ENCODE measurements at places on chromosomes 2 and 18.

DNA sequence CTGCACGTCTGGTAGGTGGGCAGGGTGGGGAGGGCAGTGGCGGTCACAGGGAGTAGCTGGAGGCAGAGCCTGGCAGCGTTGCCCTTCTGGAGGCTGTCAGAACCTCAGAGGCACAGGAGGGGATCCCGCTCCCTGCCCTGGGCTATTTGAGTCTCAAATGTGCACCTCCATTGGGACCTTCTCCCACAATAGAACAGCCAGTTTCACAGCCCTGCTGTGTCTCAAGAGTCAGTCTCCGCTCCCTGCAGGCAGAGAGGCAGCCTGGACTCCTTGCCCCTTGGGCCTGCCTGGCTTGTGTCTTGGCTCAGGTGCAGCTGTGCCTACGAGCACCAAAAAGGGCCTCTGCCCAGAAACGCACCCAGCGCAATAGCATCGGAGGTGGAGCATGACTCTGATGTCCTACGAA, 57.4 kb downstream of the FAM168B start:
- DNase-seq: no peak

DNA sequence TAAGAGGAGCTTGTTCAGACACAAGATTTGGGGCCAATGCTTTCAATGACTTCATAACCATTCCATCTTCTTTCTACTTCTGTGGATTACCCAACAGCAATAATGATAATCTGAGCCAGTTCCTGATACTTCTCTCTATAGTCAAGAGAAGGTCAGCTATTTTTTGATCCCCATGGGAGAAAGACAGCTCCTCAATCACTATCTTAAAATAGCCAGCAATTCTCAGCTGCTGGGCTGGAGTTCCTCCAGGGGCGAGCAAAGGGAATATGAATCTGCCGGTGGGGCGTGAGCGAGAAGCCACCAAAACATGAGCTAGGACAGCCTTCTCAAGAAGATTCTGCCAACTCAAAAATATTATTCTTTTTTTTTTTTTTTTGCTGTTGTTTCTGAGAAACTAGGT, at the start of gene TMEM182:
Gene TMEM182 (plus strand): TSS at position 269 of the 400 bp plus-strand sequence. CDS start 187 bp downstream, outside the sequence.
- no peak for DNase-seq

DNA sequence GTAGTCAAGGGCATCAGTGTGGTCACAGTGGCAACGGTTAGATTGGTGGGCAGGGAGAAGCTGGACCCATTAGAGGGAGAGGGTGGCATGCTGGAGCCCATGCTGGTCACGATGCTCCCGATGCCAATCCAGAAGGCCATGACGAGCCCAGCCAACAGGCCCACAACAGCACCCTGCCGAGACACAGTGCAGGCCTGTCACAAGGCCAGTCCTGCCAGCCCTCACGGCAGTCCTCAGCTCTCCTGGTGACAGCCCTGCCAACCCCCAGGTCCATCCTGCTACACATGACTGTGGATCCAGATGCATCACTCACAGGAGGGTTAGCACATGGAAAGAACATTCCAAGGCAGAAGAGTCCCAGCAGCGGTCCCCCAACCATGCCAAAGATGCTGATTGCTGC, 10.2 kb upstream of the ATRAID start:
- DNase-seq: no peak

GRCh38 chr2:189348369-189348768, 92.9 kb upstream of the WDR75 start:
- DNase-seq: no peak

- no peak for DNase-seq
These were observed 217.0 kb downstream of the SPP2 start for GRCh38 chr2:234267534-234267933.

- no peak for DNase-seq
These were observed 2.9 kb upstream of the EN1 start for GRCh38 chr2:118850168-118850900.

- no peak for DNase-seq
These were observed 221.0 kb upstream of the TFPI start for GRCh38 chr2:187775196-187775595.

DNA sequence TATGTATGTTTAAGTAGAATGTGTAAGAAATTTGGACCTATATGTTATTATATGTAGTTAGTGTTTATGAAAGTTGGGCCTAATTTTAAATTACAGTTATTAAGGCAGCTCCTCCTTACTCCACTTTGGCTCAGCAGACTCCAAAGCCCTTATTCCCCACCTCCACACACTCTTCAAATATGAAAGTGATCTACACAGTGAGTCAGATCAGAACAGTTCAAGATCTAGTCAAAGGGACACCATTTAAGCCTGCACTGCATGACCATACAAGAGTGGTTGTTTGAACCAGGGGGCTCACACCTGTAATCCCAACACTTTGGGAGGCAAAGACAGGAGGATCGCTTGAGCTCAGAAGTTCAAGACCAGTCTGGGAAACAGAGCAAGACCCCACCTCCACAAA, 21.2 kb upstream of the PMAIP1 start:
- DNase-seq: no peak

DNA sequence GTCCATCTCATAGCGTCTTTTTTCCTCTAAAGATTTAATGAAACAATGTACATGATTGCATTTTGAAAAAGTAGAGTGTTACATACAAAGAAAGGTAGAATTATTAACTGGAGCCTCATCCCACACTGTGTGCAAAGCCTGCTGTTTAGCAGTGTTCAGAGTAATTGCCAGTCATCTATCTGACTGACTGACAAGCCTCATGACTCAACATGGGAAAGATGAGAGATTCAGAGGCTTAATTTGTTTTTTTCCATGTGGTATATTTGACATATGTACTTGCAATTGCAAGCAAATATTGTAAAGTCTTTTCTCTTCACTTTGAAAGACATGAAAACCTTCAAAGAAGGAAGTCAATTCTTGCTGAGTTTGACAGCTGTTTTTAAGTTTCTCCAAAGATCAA, 14.7 kb downstream of the PCARE start:
- DNase-seq: no peak

DNA sequence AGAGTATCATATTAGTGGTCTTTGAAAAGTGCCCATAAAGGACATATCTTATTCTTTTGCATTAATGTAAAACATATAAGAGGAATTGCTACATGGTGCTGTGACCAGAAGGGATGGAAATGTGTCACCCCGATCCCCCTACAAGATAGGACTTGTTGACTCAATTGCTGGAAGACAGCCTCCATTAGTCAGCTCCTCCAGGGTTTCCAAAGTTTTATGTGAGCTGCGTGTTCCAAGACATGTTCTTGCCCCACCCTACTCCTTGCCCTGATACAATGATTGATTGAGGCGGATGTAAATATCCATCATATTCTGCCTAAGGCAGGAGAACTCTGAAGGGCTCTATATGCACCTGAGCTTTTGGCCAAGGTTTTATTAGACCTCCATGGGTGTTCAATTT, 541.0 kb upstream of the ZEB2 start:
- DNase-seq: no peak

DNA sequence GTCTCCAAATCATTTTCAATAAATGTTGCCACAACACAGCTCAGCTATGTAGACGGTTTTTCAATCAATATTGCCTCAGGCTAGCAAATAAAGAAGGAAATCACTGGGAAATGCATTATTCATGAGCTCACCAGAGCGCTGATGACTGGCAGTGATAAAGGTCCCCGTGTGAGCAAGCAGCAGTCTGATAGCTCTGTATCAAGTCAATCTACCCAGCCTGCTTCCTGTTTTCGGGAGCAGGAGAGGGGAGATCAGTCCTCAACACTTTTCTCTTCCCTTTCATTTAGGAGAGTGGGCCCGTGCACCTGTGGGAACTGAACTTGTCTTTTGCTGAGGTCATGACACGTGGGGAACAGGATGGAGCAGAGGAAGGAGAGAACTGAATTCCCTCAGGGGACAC, 253.9 kb upstream of the SIX2 start:
- no peak for DNase-seq

DNA sequence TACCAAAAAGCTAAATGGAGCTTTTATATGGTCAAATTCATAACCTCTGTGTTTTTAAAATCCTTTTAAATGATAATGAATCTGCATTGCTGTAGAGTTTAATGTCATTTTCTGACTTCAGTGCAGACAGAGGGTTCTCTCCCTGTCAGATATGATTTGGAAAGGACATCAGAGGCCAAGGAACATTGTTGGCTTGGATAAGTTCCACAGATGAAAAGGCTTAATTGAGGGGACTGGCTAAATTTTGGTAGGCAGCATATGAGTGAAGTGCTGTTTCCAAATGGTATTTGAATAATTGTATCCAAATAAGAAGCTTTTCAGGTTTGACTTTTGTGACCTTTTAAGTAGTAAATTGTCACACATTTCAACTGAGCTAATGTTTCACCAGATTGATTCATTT, 124.6 kb upstream of the KCNH7 start:
- DNase-seq: no peak

- DNase-seq: no peak
These were observed 58.0 kb downstream of the LINC00305 start for GRCh38 chr18:64090876-64091275.

DNA sequence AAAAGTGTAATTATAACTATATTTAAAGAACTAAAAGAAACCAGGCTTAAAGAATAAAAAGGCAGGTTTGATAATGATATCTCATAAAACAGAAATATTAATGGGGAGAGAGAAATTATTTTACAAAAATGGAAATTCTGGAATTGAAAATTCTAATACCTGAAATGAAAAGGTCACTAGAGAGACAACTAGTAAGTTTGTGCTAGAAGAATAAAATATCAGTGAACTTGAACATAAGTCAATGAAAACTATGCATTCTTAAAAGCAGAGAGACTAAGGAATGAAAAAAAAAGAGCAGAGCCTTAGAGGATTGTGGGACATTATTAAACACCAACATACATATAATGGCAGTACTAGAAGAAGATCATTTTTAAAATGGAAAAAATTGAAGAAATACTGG, 1475.0 kb upstream of the ZEB2 start:
- DNase-seq: no peak

GRCh38 chr2:54586062-54586461, 129.9 kb downstream of the SPTBN1 start:
- no peak for DNase-seq

DNA sequence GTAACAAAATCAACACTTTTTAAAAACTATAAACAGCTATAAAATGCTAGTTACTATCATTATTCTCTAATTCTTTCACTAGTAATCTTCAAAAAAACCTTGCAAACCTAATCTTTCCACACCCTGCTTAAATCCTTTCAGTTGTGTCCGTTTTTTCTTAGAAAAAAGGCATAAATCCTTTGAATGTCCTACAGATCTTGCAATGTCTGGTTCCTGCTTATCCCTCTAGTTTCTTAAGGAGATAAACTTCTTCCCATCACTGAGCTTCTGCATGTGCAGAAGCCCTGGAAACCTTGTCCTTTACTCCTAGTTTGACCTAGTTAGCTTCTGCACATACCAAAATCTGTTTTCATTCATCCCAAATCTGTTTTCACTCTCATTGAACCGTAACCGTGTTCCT, 1.3 kb upstream of the PNO1 start:
- DNase-seq: no peak

DNA sequence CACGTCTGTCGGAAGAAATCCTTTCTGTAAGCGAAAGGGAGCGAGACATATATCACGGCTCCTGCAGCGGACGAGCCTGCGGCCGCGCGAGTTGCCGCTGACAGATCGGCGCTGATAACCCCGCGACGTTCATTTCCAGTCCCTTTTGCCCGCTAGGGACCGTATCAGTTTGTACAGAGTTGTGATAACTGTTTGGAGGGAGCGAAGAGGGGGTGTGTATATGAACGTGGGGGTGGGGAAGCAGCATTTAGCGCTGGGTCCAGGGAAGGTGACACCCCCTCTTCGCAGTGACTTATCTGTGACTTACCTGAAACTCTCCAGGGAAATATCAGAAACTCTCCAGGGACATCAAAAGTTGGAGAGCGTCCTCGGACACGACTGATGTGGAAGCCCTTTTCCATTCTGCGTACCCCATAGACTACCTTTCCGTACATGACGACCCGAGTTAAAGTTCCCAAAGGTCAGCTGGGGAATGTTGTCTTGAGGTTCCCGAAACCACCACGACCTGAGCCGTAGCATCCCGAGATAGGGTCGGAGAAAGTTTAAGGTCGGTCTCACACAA, 948 bp upstream of the GATA6 start:
- DNase-seq: no peak

- no peak for DNase-seq
These were observed 38.3 kb upstream of the ACAA2 start for GRCh38 chr18:49851624-49852023.

- no peak for DNase-seq
These were observed 11.5 kb downstream of the SMPD4 start for GRCh38 chr2:130169896-130170295.

- no peak for DNase-seq
These were observed 47.0 kb downstream of the CHST9 start for GRCh38 chr18:27138079-27138478.

DNA sequence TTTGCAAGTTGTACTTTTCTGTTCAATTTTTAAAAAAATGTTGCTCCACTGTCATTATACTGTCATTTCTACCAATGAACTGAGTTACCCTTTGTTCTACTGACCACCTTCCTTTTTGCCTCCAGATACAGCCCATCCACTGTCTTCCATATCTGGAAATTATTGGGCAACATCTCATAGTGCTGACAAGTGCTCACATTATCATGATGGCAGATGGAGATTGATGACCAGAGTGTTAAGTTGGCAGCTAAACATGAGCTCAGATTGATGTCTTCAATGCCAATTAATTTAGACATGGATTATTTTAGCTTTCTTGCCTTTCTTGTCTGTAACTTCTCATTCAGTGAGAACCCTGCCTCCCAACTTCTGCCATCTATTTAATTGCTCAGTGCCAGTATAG, 76.6 kb downstream of the KIAA1328 start:
- DNase-seq: no peak

DNA sequence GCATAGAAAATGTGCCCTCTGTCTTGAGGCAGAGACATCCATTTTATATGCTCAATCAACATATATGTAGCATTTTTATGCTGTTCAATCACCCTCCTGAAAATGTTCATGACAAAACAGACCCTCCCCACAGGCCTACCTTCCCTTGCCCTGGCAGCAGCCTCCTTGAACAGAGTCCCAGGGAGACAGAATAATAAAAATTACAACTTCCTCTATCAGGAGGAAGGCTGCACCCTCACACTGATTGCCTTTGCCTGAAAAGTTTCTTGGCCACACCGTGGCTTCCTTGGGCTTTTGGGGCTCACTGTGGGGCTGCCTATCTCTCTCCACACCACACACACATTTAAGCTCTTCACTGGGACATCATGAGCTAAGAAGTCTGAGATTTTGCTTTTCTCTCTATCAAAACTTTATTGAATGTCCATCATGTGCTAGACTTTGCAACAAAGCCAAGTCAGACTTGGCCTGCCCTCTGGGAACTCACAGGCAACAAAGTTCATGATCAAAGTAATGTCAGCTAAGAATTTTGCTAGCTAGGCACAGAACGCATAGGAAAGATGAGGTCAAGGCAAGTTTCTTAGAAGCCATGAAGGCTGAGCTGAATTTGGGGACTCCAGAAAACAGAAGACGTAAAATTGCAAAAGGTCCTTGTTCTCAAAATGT, 101.6 kb downstream of the BCL2L11 start:
- no peak for DNase-seq
